ENCODE measurements at places on chromosomes 7 and 10.
A peak's percentile ranks its signal among the peaks of the same experiment; 100 is the strongest.

DNA sequence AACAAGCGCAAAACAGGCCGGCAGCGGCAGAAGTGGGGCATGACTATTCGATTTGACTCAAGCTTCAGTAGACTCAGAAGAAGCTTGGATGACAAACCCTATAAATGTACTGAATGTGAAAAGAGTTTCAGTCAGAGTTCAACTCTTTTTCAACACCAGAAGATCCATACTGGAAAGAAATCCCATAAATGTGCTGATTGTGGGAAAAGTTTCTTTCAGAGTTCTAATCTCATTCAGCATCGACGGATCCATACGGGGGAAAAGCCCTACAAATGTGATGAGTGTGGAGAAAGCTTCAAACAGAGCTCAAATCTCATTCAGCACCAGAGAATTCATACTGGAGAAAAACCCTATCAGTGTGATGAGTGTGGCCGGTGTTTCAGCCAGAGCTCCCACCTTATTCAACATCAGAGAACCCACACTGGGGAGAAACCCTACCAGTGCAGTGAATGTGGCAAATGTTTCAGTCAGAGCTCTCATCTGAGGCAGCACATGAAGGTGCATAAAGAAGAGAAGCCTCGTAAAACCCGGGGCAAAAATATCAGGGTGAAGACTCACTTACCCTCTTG is 2.8 kb downstream of the ZNF22 start:
- no peak for DNase-seq

- no peak for DNase-seq
These were observed 808.5 kb upstream of the CELF2 start for GRCh38 chr10:10209167-10209566.

DNA sequence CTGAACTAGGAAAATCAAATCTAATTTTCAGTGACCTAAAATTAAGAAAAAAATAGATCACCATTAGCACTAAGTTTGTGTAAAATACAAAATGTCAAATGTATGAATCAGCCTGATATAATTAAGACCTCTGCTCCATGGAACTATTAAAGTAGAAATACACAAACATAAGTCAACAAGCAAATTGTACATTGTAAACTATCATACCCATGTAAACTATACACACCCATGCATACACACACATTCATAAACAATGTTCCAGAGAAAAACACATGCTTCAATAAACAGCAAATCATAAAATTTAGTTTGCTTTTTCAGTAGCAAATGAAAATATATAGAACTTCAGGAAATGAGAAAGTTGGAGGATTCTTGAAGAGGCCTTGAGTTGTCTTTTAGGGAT is 199.7 kb upstream of the VSTM2A start:
- no peak for DNase-seq

- no peak for DNase-seq
These were observed 85.9 kb downstream of the USP6NL start for GRCh38 chr10:11525503-11525902.

DNA sequence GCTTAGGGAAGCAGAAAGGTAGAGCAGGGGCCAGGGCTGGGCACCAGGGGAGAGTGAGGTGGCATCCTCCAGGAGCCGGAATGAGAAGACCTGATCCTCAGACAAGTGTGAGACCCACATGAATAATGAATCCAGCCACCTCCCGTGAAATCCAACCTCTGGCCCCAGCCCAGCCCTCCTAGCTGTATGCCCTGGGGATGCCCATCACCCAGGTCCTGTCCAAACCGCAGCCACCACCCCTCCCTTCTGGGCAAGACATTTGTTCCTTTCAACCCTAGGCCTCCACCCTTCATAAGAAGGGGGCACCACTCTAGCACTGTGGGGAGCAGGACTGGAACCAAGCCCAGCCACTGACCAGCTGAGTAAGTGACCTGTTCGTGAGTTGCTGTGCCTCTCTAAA is 9.7 kb downstream of the PDZD7 start:
- no peak for DNase-seq

DNA sequence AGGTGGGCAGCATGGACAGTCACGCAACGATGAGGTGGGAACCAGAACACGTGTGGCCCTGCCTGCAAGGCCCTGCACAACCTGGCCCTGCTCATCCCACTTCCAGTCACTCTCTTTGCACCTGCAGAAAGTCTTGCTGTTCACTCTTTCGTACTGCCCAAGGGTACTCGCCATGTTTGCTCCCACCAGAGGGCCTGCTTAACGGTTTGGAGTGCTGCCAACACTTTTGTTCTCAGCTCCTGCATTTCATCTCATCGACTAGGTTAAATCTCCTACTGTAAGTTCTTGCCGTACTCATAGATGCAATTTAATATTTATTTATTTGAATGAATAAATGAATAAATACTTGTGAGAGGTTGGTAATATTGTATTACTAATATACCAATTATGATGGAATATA is 315.3 kb downstream of the SDK1 start:
- no peak for DNase-seq

GRCh38 chr7:129989466-129989865 is 36.7 kb upstream of the UBE2H start:
- DNase-seq = peak; percentile 12

DNA sequence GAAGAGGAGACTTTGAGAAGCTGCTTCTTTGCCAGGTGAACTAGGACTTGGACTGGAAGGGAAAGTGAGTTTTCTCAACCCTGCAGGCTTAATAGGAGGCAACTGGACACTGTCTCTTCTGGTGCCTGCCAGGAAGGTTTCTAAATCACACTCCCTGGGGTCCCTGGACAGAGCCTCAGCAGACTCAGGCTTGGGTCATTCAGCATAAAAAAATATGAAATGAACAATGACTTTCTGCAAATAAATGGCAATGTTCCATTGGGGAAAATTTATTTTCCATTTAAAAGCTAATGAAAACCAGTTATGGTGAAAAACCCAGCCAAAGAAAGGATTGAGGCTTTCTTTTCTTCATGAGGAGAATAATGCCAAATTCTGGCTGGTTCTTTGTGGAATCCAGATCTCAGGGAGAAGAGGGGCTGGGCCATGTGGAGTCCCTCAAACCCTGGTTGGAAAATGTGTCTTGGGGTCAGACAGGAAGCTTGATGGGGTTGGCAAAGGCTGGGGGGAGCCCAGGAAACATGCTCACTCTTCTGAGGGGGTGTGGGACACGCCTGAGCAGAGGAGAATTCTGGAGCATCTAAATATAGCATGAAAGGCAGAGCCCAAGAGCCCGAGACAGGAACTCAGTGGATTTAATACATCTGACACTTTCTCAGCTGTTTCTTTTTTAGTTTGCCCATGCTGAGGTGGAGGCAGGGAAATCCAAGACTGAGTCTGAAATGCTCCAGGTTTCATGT is 65.2 kb upstream of the EMX2 start:
- no peak for DNase-seq

DNA sequence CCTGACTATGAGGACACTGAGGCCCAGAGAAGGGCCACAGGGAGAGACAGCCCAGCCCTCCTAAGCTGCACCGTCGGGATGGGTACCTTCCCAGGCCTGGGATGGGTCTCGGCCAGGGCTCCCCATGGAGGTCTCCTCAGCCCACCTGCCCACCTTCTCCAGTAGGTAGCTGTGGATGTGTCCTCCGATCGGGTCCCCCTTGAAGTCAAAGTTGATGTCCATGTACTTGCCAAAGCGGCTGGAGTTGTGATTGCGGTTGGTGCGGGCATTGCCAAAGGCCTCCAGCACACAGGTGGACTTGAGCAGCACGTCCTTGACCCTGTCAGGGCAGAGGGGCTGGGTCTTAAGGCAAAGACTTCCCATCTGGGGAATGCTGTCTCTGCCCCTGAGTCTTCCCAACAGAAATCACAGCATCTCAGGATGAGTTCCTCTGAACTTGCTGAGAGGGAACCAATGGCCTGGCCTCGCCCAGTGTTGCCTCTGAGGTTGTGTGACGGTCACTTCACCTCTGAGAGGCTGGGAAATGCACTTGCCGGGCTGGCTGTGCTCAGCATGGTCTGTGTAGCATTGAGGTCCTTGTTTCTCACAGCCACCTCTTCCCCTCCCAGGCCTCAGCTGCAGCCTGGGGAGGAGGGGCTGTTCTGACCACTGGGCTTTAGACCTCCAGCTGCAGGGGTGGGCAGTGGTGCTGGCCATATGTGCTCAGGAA is 3.3 kb downstream of the MYO1G start:
- DNase-seq = no peak

DNA sequence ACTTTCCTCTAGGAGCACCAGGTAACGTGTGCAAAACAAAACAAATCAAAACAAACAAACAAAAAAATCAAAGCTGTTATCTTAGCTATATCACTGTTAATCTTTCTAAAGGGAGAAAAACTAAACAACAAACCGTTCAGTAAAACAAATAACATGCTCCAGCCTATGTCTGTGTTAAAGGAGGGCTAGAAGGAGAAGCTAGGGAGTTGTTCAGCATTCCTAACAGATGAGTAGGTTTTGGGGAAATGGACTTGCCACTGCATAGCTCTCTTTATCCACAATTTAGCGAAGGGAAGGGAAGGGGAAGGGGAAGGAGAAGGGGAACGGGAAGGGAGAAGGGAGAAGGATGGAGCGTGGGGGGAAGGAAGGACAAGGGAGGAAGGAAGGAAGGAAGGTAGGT is 134.2 kb upstream of the AKR1E2 start:
- no peak for DNase-seq

GRCh38 chr10:93139059-93139655 is 65.5 kb downstream of the CYP26A1 start:
- DNase-seq = no peak

- DNase-seq = no peak
These were observed 7.9 kb downstream of the ENO4 start for GRCh38 chr10:116857156-116857555.

DNA sequence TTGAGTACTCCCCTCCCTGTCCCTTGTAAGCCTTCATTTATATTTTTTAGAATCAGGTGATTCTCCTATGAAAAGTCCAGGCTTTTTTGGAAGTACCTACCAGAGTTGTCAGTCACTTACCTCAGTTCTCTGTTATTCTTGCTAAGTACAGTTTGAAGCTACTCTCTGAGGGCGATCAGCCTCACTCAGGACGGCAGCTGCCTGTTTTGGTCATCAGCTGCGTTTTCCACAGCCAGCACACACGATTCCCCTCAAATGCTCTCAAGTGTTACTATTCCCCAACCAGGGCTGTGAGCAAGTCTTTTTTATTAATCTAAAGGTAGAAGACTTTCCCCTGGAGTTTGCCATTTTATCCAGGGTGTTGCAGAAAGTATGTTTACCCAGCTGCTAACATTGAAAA is 328.6 kb downstream of the SUGCT start:
- no peak for DNase-seq

- no peak for DNase-seq
These were observed 83.5 kb upstream of the INSIG1 start for GRCh38 chr7:155213955-155214740.

DNA sequence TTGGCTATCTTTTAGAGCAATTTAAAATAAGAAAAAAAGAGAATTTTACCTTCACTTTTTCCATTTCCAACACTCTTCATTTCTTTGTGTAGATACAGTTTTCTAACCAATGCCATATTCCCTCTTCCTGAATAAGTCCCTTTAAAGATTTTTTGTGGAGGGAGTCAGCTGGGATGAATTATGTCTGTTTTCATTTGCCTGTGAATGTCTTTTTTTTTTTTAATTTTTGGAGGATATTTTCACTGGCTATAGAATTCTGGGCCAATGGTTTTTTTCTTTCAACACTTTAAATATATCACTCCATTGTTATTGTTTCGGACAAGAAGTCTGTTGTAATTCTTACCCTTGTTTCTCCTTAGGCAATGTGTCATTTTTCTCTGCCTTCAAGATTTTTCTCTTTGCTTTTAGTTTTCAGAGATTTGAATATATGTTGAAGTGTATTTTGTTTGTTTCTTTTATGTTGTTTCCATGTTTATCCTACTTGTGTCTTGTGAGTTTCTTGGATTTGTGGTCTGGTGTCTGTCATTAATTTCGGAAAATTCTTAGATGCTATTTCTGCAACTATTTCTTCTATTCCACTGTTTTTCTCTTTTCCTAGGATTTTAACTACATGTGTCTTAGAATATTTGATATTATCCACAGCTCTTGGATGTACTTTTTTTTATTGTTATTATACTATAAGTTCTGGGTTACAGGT is 20.0 kb upstream of the CXCL12 start:
- DNase-seq = no peak

- no peak for DNase-seq
These were observed 515.3 kb downstream of the GRID1 start for GRCh38 chr10:85851325-85851724.

GRCh38 chr7:78636727-78637126 is 816.7 kb downstream of the MAGI2 start:
- DNase-seq = no peak

DNA sequence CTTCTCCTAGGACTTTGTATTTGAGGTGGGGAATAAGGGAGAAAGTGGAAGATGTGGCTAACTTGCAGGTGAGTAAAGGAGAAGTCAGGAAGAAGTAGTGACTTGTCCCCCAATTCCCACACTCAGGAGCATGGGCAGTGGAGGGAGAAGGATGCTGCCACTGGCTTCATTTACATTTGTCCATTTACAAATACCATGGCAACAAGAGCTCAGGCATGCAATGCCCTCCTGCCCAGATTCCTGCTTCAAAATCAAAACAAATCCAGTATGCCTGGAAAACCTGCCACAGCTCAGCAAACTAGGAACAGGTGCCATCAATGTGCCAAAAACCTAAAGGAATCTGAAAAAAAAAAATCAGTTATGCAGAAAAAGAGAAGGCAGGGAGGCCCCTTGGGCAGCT is 139.9 kb downstream of the KCNMA1 start:
- no peak for DNase-seq

DNA sequence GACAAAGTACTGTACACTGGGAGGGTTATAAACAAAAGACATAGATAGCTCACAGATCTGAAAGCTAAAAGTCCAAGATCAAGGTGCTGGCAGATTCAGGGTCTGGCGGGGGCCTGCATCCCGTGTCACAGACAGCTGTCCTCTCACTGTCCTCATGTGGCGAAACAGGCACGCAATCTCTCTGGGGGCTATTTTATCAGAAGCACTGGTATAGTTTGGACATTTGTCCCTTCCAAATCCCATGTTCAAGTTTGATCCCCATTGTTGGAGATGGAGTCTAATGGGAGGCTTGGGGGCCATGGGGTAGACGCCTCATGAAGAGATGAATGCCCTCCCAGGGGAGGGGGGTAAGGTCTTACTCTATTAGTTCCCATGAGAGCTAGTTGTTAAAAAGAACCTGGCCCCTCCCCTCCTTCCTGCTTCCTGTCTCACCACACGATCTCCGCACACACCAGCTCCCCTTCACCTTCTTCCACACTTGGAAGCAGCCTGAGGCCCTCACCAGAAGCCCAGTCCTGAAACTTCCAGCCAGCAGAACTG is 72.5 kb upstream of the UCN3 start:
- no peak for DNase-seq

GRCh38 chr7:113404245-113404644 is 285.9 kb upstream of the SMIM30 start:
- DNase-seq = no peak

DNA sequence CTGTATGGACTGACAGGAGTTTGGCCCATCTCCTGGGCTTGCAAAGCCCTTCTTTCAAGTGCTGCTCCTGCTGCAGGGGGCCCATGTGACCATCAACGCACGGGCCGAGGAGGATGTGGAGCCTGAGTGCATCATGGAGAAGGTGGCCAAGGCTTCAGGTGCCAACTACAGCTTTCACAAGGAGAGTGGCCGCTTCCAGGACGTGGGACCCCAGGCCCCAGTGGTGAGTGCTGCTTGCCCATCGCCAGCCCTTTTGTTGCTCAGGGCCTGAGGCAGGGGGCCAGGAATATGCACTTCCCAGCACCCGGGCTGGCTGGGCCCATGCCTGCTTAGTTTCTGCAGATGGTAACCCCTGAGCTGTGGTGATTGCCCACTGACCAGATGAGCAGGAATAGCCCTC is 8.7 kb downstream of the PGAM2 start:
- DNase-seq = no peak

- DNase-seq = no peak
These were observed 22.3 kb upstream of the NANOS1 start for GRCh38 chr10:119007211-119007574.

Data from activated CD4-positive, alpha-beta T cell treated with anti-CD3 and anti-CD28 coated beads, Interleukin-2, amount 50 U/mL, for 4 hours (primary cell).